ENCODE measurements at places on chromosomes 4 and X. TPM values are rescaled to one million over a fixed set of nuclear protein-coding genes. Genes with fewer than 3 reads are reported as not detected.

GRCh38 chrX:65689377-65689776 is 21.9 kb downstream of the MSN start:
- no peak for DNase-seq

DNA sequence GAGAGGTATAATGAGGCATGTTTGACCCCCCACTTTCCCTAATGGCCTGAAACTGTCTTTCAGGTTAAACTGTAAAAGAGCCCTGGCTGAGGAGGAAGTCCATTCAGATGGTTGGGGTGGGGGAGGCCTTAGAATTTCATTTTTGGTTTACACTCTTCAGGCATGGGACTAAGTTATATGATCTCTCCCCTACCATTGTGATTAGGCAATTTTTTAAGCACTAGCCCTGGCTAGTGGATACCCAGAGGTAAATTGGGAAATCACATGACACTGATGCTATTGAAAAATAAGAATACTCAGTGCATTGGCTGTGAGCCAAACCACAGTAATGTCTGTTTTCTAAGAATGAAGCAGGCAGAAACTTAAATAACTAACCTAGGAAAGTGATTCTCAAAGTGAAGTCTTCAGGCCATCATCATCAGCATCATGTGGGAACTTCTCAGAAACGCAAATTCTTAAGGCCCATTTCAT is 149.7 kb downstream of the RRAGB start:
- DNase-seq: no peak

GRCh38 chrX:120839491-120839890 is 36.2 kb downstream of the CT47B1 start:
- no peak for DNase-seq

The NEIL3 gene
- 5.3 TPM for polyA plus RNA-seq

DNA sequence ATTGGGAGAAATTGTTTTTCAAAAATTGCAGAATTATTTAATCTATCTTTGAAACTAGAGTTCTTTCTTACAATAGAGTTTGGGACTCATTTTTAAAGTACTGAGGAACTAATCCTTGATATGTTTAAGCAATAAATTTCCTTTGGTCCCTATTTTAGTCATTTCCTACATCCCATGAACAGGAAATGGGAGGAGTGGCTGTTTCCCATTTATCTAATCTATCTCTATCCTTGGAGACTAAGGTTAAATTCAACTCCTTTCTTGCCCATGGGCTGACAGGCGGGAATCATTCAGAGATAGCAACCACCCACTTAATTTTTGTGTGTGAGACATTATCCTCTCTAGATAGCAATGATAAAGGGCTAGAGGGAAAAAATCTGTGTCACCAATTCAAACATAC is 131.6 kb upstream of the EMCN start:
- no peak for DNase-seq

The GC gene
- polyA plus RNA-seq: 13.5 TPM

DNA sequence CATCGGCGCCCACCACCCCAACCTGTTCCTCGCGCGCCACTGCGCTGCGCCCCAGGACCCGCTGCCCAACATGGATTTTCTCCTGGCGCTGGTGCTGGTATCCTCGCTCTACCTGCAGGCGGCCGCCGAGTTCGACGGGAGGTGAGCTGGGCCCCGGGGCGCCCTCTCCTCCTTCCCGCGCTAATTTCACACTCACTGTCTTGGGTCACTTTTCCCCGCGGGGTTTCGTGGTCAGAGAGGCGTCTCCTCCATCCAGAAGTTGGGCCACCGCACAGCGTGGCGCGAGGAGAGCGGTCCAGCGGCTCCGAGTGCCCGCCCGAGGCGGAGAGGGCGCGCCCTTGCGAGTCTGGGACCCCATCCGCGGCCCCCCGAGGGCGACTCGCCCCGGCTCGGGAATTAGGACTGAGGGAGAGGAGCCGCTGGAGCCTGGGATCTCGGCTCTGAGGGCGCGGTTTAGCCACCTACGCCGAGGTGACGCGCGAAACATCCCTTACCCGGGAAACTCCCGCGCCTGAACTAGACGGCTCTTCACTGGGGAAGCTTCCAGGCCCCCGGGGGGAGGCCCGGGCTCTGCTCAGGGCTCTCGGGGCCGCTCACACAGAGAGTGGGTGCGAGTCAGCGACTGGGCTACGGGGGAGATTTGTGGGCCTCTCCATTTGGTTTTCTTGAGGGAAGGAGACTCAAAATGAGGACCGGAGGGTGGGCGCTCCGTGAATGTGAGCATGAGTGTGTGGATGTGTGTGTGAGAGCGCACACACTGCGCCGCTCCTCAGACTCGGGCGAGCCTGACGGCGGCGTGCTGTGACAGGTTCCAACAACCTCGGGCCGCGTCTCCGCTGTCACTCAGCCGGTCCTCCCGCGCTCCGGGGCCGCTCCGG is 551 bp downstream of the NPNT start:
- DNase-seq: no peak

DNA sequence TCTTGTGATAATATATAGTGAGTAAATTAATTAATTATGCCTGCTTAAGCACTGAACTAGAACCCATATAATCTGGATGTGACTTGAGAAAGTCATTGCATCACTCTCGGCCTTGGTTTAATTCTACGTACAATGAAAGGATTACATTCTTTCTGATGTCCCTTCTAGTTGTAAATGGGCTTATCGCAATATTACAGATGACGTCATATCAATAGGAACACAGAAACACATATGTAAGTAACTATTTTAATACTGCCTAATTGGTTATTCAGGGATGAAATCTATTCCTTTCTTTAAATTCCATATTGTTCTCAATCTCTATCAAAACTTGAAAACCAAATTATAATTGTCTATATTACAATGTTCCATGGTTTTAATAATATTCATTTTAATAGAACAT is 504.6 kb downstream of the PRR32 start:
- no peak for DNase-seq

- DNase-seq: no peak
Measured at GRCh38 chrX:78437621-78438020, 110.2 kb upstream of the CYSLTR1 start.

GRCh38 chr4:7820031-7820818 is 119.4 kb downstream of the AFAP1 start:
- DNase-seq: no peak

The RHOXF2B gene
- 0.14 TPM for polyA plus RNA-seq

DNA sequence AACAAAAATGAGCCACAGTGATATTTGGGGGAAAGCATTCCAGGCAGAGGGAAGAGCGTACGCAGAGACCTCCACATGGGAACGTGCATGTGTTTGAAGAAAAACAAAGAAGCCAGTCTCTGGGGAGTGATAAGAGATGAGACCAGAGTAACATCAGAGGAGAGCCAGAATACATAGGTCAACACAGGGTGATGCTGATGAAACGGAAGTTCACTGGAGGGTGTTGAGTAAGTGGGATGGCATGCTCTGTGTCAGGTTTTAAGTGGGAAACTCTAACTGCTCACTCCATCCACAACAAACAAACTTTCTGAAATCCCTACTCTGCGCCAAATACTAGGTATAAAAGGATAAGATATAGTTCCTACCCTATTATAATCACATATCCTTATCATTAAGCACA is 110.0 kb downstream of the ARHGAP6 start:
- DNase-seq: no peak

The GPR50 gene
- not detected for polyA plus RNA-seq

DNA sequence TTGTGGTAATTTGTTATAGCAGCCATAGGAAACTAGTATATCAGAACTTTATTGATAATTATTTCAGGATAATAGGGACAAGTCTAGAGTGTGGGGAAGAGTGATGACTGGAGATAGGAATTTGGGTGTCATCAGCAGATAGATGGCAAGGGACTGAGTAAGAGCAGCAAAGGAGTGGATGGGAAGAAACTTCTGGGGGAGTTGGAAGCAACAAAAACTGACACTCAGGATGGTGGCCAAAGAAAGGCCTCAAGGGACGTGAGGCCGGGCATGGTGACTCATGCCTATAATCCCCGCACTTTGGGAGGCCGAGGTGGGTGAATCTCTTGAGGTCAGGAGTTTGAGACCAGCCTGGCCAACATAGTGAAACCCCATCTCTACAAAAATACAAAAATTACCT is 9.1 kb upstream of the SLC25A5 start:
- DNase-seq: no peak

DNA sequence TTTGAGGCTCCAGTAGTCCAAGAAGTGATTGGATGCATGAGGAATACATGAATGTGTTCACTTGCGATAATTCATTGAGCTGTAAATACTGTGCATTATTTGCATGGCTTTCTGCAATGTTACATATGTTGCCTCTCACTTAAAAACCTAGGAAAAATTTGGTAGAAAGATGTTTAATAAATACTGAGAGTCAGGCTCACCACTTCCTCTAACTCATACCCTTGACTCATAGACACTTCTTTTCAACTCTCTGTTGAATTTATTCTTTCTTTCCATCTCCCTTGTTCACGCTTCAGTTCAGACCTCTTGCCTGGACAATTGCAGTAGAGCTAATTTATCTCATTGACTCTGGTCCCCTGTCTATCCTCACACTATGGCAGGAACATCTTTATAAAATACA is 35.8 kb upstream of the LEF1 start:
- no peak for DNase-seq

DNA sequence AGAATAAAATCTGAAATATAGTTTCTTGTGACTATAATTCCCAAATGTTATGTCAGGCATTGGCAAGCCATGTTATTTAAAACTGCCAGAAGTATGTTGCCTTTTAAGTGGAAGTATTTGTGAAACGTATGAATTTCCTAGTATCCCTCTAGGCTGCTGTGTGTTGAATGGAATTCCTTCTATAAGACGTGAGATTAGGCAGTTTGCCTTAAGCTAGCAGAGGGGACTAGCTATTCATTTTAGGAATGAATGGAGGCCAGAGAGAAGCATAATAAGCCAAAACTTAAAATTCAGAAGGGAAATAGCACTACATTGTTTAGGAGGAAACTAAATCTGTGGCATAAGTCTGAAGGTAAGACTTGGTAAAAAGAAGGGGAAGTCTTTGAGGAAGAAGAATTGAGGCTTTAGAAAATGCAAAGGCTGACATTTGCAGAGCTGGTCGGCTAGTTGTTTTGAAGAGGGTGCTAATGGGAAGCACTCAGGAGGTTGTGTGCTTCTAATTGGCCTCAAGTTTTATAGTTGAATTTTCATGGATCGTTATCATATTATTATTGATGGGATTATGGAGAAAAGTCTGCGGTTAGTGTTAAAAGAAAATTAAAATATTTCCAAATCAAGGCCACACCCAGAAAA is 57.1 kb downstream of the TMEM131L start:
- DNase-seq: no peak

The CCKAR gene
- polyA plus RNA-seq: not detected

The UGT2B11 gene
- 2.1 TPM for polyA plus RNA-seq

GRCh38 chrX:46386511-46386910 is 158.7 kb downstream of the ZNF674 start:
- DNase-seq: no peak

- no peak for DNase-seq
Measured at GRCh38 chrX:39318506-39319343, 517.5 kb downstream of the MID1IP1 start.

The CT45A3 gene
- polyA plus RNA-seq: not detected

DNA sequence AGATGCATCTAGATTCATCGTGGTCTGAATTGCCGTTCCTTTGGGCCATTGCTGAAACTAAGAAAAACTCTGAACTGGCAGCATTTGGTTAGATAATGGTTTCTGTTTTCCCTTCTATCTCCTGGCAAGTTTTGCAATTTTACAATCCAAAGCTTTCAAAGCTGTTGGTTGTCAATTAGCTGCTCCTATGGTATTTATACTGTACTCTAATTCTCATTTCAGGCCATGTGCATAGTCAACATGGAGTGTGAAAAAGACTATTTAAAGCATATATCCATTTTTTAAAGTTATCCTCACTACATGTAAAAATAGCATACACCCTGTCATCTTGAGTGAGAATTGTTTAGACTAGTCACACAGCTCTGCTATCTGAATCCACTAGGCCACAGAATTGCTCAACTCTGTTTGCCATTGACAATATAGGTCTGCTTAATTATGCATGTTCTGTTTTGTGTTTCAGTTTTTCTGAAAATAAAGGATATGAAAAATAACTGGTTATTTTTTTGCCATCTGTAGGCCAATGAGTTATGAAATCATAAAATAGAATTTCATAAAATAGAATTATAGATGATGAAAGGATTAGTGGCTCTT is 27.7 kb upstream of the TEC start:
- DNase-seq: no peak

The DGAT2L6 gene
- not detected for polyA plus RNA-seq

The GLUD2 gene
- polyA plus RNA-seq: 4.3 TPM

The PLS3 gene
- polyA plus RNA-seq: 263 TPM

GRCh38 chr4:84878090-84878489 is 88.4 kb downstream of the WDFY3 start:
- no peak for DNase-seq

DNA sequence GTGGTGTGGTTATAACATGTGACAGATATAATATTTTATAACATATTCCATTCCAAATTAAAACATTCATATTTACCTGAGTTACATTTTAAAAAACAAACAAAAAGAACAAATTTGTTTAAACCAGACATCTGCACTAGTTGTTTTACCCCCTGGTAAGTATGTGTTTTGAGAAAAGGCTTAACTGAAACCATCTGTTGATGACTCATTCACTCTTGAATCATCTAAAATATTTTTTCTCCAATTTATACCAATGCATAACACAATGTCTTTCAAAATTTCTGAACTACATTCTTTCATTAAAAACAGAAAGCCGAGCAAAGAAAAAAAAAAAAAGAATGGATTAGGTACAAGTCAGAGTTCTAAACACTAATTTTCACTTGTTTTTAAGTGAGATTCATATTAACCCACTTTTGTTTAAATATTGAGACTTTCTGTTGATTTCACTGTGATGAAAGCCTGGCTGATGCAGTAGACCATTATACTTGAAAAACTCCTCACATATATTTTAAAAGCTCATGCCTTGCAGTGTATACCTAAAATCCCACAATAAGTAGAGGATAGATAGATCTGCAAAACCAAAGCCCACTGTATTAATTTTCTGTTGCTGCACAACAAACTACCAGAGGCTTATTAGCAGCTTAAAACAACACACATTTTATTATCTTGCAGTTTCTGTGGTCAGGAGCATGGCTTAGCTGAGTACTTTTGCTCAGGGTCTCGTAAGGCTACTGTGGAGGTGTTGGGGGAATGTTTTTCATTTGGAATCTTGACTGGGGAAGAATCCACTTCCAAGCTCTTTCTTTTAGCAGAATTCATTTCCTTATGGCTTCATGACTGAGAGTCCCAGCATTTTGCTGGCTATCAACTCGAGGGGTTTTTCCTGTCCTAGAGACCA is 221.5 kb downstream of the PCDH18 start:
- no peak for DNase-seq

- DNase-seq: no peak
Measured at GRCh38 chrX:8033175-8033574, 106.0 kb upstream of the PNPLA4 start.

DNA sequence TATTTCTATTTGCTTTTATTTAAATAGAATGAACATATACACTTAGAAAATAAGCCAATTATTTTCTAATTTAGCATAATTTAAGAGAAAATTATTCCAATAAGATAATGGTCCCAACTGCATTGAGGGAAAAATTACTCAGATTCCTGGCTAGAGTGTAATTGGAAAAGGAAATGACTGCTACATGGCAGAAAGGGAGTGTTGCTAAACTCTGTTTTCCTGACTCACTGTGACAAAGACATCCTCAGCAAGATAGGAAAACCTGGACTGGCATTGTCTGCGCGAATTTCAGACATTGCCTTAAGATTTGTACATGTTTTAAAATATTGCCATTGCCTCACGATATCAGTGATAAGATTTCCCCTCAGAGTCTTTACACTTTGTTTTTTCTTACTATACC is 8.2 kb downstream of the TNIP3 start:
- no peak for DNase-seq

The TLR2 gene
- 5.5 TPM for polyA plus RNA-seq
